ENCODE measurements at places on chromosomes 1 and 21. TPM values are rescaled to one million over a fixed set of nuclear protein-coding genes. Genes with fewer than 3 reads are reported as not detected.

The AGMAT gene
- 21.6 TPM for total RNA-seq

GRCh38 chr1:222441066-222441465 is 106.8 kb downstream of the HHIPL2 start:
- H3K36me3 ChIP-seq: no peaks in the 10 kb centered on the region
- H3K4me1 ChIP-seq: no peaks in the 10 kb centered on the region
- H3K4me3 ChIP-seq: no peak overlapping the region
- no peak for DNase-seq
- H3K27me3 ChIP-seq: no peaks in the 10 kb centered on the region
- no peak overlapping the region for H3K27ac ChIP-seq

GRCh38 chr1:27504588-27505419 is 14.8 kb upstream of the WASF2 start:
- H3K4me1 ChIP-seq: peaks cover 18% of the 10 kb centered on the region
- peak; percentile 67 for DNase-seq
- no peaks in the 10 kb centered on the region for H3K36me3 ChIP-seq
- peak overlapping the region; percentile 71 for H3K27ac ChIP-seq
- H3K4me3 ChIP-seq: no peak overlapping the region

DNA sequence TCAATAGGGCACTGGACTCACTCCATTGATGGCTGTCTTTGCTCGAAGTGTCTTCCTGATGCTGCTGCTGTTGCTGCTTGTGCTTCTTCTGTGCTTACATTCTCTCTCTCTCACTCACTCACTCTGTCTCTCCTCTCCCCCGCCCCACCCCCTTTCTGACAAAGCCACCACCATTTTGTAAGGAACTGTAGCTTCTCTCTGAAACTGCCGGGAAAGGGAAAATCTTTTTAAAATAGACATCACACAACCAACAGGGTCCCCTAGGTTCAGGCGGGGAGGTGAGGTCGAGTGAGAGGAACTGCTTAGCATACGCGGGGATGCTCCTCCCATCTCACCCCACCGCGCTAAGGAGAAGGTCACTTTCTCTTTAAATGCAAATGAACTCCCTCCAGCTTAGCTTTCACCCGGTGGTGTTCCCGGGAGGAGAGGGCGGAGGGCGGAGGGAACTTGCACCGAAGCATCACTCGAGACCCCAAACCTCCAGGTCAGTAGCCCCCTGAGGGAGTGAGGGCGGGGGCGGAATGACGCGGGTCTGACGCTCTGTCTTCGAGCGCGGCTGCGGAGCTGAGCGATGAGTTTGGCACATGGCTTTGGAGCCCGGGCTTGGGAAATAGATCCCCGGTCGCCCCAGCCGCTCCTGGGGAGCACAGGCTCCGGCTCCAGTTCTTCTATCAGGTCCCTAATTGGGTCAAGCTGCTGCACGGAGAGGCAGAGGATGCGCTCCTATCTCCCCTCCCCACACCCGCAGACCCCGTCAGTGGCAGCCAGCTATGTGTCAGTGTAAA is at the start of gene CCDC28B:
Gene CCDC28B (plus strand): TSS at position 370 of the 785 bp plus-strand sequence. CDS start 1,341 bp downstream, outside the sequence.
- H3K27me3 ChIP-seq: no peaks in the 10 kb centered on the region
- peak within 1 kb of the TSS; percentile 60 for H3K4me3 ChIP-seq
- H3K4me1 ChIP-seq: peaks cover 3% of the 10 kb centered on the region
- peak; percentile 64 for DNase-seq
- H3K27ac ChIP-seq: peak within 1 kb of the TSS; percentile 69

DNA sequence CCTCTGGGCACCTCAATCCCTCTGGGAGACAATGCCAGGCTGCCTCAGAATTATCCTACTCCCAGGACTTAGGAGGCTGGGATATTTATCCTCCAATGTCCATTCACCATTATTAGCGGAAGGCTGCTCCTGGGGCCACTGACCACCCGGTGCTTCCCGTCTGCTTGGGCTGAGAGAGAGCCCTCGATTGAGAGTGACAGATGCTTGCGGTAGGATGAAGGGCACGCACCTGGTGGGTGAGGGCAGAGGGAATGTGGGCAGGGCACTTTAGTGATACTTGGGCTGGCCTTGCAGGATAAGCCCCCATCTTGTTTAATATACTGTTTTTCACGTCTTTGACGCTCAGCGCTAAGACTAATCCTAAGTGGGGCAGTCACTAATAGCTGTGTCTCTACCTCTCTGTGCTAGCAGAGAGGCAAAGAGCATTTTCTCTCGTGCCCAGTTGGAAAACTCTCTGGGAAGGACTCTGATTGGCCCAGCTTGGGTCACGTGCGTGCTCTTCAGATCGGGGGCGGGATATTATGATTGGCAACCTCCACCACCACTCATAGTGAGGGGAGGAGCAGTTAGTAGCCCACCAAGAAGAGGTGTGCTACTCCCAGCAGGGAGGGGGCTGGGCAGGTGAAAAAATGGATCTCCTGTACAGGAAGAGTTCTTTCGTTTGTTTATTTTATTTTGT is 10.6 kb upstream of the PARS2 start:
- H3K4me3 ChIP-seq: no peak overlapping the region
- H3K27me3 ChIP-seq: no peaks in the 10 kb centered on the region
- H3K36me3 ChIP-seq: no peaks in the 10 kb centered on the region
